ENCODE measurements at places on chromosomes 11 and 22.

DNA sequence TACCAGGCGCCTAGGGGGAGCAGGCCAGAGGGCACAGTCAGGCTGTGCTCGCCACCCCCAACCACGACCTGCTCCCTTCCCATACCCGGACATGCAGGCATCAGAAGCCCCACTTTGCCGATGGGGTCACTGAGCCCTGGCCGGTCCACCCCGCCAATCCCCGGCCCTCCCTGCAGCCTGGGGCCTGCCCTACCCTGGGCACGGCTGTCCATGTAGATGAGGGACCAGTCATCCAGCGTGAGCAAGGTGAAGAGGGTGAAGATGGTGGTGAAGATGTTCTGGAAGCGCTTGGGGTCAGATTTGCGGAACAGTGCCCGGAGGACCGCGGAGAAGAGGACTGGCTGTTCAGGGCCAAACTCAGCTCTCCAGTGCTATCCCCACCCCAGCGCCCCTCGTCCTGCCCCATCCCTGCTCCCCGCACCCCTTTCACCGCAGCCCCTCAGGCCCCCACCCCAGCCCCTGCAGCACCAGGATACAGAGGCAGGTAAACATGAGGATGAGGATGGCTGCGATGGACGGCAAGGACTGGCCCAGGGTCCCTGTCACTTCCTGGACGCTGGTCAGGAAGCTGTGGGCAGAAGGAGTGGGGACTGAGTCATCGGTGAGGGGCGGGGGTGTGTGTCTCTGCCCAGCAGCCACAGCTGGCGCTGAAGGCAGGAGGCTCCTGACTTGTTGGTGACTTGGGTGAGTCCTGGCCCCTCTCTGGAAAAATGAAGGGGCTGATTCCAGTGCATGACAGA is 5.5 kb downstream of the CATSPER1 start:
- no peak for DNase-seq

DNA sequence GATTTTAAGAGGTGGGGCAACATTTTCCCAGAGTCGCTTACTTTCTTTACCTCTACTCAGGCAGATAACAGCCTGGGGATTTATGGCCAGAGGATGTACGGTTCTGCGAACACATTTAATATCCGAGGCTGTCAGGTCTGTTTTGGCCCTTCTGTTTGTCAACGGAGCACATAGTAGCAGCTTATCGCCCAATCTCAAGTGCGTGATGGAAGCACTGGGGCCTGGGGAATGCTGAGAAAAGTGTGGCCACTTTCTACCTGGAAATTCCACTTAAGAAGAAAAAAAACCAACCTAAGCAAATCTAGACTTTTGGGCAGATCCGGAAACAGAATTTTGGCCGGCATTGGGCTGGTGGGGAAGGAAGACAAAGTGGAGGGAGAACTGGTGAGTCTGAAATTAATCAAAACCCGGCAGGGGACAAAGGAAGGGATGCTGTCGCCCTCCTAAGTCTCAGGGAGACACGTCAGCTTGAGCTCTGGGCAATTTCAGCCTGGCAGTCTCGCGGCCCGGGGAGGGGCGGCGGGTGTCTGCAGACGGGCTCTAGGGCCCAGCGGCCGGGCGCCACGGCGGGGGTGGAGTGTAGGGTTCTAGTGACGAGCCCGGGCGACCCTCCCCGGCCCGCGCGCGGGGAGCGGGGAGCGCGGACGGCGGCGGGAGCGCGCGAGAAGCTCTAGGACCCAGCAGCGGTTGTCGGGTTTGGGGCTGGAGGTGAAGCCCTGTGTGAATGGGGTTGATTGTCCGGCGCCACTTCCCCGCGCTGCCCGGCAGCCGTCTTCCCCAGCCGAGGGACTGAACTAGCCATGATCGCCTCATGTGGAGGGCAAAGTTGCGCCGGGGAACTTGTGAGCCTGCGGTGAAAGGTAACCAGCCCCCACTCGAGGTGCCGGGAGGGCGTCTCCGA is at the start of gene AMOTL1:
AMOTL1 (plus strand) TSS at position 656 of the 901 bp plus-strand sequence; CDS start at position 812, 156 bp downstream.
- DNase-seq, result peak; percentile 1

- no peak for DNase-seq
Observed at GRCh38 chr11:103993507-103993906, 42.9 kb upstream of the DDI1 start.

- no peak for DNase-seq
Observed at GRCh38 chr11:100629671-100630070, 57.4 kb upstream of the ARHGAP42 start.

- no peak for DNase-seq
Observed at GRCh38 chr11:116274521-116274920, 498.3 kb downstream of the BUD13 start.

DNA sequence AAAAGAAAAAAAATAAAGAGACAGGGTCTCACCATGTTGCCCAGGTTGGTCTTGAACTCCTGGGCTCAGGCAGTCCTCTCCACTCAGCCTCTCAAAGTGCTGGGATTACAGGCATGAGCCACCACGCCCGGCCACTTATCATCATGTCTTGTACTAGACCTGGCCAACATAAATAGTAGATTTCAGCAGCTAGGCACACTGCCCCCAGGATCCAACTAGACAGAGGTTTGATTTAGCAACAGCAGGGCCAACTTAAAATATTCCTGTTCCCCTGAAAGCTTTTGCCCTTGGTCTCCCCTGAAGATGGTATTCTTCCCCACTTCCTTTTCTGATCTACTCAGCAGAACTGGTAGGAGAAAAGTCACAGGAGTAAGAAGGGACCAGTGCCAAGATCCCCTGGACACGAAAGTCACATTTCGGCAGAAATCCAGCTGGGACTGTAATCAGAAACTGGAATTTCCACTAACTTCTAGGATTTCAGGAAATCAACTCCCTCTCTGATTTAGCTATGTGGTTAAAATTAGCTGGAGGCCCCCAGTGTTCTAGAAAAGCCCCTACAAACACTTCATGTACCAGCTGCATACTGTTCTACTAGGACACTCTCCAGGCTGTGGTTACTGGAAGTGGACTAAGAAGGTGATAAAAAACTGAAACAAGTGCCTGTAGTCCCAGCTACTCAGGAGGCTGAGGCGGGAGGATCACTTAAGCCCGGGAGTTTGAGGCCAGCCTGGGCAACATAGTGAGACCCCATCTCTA is 8.9 kb upstream of the PPP2R1B start:
- no peak for DNase-seq

GRCh38 chr11:67646535-67647336 is 3.8 kb downstream of the ACY3 start:
- no peak for DNase-seq

DNA sequence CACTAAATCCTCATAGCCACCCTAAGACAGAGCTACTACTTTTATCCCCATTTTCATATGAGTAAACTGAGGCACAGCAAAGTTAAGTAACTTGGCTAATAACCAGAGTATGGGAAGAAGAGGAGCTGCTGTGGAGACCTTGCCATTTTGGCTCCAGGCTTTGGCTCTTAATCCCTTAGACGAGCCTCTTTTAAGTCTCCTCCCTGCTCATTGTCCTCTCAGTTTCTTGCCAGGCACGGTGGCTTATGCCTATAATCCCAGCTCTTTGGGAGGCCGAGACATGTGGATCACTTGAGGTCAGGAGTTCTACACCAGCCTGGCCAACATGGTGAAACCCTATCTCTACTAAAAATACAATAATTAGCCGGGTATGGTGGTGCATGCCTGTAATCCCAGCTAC is 78.6 kb downstream of the PRR5L start:
- no peak for DNase-seq

DNA sequence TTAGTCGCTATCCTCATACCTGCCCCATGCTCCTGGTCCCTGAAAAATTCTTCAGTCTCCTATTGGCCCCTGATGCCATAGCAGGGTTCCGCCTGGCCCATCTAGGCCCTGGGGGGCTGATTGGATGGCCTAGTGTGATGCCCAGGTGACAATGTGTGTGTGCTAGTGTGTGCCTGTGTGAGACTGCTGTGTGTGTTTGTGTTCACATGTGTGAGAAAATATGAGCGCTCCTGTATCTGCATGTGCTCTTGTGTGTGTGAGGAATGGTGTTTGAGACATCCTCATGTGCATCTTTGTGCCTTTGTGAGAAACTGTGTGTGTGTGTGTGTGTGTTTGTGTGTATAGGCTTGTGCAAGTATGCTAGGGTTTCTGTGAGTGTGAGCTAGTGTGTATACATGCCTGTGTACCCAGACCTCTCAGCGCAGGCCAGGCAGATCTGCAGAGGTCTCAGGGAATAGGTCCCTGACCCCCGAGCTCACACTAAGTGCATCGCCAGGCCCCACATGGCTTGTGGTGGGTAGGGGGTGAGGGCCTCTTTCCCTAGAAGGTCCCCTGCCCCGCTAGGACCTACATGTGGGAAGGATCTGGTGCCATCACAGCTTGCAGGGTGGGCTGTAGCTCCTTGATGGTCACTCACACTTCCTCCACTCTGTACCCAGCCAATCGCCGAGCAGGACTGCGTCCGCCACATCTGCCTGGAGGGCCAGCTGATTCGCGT is 64.6 kb downstream of the OTOG start:
- DNase-seq, result no peak

DNA sequence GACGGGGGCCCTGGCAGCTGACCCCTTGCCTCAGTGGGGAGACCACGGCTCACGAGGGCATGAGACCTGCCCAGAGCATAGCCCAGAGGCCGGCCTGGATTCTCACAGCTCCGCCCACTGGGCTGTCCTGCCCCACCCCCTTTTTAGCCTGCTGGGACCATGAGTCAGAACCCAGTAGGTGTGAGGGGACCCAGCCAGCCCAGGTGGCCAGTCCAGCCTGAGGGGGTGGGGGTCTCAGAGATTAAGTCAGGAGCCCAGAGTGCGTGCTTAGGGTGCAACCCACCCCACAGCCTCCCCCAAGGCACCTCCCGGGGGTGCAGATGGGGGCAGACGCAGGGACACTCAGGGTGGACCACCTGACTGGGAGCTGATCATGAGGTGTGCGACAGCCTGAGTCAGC is 40.1 kb upstream of the PPARA start:
- no peak for DNase-seq

DNA sequence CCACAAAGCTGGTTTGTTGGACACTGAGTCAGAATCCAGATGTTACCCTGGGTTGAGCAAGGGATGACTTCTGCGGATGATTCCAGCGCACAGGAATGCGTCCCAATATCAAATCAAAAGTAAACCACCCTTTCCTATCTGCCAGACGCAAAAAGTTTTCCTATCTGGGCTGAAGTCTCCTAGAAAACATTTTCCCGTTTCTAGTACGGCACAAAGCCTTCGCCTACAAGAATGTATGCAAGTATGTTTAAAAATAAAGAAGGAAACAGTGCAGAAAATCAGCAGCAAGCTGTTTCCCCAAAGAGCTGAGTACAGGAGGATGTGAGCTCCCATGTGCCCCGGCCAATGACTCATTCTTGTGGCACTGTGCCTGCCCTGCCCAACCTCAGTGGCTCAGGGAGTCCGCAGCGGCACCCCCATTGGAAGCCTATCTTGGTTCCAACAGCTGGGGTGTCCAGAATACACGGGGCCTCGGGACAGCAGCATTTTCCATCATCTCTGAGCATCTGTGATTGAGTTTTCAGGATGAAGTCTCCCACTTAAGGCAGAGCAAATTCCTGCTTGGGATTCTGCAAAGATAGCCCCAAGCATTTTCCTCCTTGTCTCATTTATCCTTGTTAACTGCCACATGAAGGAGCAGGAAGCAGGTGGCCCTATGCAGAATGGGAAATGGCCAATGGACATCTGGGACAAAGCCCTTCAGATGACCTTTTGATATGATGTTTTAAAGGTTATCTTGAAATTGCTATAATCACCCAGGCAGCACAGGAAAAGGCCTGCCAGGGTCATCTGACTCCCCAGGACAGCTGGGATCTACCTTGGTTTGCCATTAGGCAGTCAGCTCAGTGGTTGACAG is 17.5 kb downstream of the KCNJ5 start:
- no peak for DNase-seq

- no peak for DNase-seq
Observed at GRCh38 chr11:75201771-75202170, 38.8 kb upstream of the TPBGL start.

DNA sequence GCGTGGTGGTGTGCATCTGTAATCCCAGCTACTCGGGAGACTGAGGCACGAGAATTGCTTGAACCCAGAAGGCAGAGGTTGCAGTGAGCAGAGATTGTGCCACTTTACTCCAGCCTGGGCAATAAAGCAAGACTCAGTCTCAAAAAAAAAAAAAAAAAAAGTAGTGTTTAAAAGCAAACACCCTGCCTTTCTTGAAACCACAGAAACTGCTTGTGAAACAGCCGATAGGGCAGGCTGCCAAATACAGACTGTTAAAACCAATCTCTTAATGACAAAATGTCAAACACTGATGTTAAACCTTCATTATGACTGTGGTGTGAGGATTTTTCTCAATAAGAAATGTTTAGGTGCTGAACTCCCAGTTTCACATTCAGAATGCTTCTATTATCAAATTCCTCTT is 27.3 kb downstream of the MARK2 start:
- peak; percentile 49 for DNase-seq

DNA sequence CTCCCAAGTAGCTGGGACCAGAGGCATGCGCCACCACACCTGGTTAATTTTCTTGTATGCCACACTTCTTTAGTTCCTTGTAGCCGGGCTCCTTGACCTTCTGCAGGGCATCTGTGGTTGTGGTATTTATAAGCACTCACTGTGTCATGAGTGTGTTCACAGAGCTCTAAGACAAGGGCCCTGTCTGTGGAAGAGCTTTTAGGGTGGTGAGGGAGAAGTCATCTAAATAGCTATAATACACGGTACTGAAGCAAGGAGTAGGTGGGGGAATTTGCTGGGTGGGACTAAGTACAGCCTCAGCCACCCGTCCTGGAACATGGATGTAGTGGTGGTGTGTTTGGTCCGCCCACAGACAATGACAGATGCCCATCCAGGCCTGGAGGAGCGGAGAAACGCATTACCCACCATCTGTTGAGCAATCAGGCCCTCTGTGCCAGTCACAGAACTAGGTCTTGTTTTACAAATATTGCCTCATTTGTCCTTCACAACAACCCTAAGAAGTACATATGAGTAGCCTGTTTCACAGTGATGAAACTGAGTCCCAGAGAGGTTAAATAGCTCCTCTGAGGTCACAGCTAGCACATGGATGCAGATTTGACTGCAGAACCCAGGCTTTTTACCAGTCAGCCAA is 10.1 kb downstream of the ACO2 start:
- no peak for DNase-seq

DNA sequence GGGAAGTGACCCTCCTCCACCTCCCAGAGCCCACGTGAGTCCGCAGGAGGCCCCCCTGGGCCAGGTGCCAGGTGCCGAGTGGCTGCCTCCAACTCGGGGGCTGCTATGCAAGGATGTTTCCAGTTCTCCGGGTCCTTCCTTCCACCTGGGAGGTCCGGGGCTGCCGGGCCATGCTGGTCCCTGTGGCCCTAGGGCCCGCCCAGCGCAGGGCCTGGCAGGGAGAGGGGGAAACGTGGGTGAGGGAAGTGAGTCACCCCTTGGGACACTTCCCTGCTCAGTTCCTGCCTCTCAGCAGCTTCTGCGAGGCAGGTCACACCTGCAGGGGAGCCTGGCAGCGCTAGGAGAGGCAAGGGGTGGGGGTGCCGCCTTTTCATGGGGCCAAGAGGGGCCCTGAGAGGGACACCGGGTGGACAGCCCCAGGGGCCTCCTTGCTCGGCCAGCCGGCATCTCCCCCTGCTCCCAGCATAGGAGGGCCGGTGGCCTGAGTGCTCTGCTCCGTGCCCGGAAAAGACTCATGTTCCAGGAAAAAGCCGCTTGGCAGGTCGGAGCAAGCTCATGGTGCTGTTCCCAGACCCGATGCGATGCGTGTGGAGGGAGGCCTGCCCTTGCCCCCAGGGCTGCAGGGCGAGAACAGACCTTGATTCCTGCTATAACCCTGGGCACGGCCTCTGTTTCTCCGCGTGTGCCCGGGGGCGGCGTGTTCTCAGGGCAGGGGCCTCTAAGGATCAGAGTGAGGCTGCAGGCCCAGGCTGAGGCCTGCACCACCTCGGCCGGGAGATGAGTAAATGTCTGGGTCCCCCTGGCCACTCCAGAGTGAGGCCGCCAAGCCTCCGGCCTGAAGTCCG is 30.3 kb upstream of the WNT7B start:
- no peak for DNase-seq

- DNase-seq, result no peak
Observed at GRCh38 chr11:21546703-21547102, 646.2 kb upstream of the ANO5 start.

Measured in stimulated activated CD8-positive, alpha-beta memory T cell treated with anti-CD3 and anti-CD28 coated beads, Interleukin-7, amount 100 ng/mL, for 4 hours (primary cell).